ENCODE measurements at places on chromosomes 13 and 19. TPM values are rescaled to one million over a fixed set of nuclear protein-coding genes. Genes with fewer than 3 reads are reported as not detected.
A peak's percentile ranks its signal among the peaks of the same experiment; 100 is the strongest.

DNA sequence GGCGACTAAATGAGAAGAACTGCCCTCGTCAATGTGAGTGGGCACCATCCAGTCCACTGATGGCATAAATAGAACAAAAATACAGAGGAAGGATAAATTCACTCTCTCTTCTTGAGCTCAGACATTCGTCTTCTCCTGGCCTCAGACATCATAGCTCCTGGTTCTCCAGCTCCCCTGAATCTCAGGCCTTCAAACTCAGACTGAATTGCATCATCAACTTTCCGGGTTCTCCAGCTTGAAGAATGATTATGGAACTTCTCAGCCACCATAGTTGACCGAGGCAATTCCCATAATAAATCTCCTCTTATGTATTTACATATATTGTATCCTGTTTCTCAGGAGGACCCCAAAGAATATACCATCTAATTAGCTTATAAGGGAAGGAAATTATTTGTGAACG, 55.0 kb upstream of the FNDC3A start:
- DNase-seq: no peak

DNA sequence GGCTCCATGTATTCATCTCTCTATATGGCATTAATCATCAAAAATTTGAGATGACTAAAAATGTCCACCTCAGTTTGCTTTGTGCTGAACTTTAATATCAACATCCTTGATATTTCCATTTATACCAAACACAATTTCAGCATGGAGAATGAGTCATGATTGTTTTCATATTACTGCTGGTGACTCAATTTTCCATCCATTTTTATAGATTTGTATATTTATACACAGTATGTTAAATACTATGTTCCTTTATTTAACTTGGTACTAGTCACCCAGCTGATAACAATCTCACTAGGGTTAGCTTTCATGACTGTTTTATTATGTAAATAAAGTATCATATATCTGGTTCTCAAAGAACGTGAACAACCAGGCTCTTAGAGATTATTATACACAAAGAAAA, 1255.1 kb downstream of the SLITRK1 start:
- DNase-seq: no peak

DNA sequence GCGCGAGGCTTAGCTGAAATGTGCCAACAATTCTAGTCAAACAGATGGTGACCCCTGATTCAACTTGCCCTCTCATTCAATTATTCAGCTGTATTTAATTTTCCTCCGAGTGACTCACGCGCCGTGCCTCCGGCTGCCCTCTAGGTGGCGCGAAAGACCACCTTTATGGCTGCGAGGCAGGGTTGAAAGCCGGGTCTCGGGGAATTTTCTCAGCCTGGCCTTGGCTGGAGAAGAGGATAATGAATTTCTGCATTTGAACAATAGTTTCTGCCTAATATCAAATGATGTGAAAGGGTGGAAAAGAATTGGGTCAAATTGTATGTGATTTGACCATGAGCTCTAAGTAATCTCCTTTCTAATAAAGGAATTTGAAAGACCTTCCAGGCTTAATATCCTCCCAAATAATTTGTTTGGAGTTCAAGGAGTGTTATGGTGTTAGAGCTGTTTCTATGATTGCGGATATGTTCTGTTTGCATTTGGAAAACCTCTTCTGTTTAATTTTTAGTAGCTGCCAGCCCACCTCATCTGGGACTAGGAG, 310.9 kb downstream of the ZNF536 start:
- peak; percentile 71 for DNase-seq

DNA sequence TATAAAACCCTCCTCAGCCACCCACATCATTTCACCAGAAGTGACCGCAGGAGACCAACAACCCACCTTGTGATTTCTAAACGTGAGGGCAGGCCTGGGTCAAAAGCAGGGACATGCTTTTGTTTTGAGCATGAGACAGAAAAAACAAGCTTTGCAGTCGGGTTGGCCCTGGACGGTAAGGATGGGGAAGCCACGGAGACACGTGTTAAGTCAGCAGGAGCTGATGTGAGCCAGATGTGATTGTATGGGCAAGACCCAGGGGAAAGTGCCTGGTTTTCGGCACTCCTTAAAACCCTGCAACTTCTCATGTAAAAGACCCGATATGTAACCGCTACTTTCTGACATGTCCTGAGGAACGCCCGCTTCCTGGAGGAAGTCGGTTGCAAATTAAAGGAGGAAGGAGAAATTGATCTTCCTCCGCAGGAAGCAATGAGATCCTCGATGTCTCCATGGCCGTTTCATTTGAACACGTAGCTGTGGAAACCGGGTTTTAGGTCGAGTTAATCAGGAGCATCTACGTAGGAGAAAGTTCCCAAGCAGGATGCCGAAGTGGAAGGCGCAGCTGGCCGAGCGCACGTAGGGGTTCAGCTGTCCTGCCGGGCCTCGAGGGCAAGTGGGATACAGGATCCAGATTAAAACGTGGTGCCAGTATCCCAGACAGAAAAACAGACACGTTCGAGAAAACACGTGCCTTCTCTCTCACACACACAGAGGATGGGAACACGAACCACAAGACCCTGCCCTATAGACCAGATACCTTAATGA, 40.5 kb upstream of the POMP start:
- no peak for DNase-seq

The ZIK1 gene
- 2.5 TPM for polyA plus RNA-seq

DNA sequence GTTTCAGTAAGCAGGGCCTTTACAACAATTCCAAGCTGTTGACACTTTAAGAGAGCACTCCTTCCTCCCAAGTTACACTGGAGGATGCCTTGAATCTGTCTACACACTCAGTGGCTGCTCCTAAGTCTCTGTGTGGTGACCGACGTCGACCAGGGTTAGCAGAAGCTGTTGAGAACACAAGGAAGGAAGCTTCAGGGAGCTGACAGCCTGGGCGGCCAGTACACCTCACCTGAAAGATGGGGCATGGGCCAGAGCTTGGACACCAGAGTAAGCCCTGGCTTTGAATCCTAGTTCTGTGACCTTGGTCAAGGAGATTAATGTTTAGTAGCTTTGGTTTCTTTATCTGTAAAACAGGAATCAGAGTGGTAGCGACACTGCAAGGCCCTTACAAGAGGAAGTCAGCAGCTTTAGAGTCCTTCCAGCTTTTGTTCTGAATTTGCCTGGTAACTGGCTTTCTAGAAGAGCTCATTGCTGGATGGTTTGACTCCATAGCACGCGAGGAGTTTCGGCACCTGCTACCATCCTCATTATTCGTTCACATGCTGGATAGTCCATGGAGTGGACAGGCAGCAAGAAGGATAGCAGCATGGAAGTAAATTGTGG, 214.2 kb downstream of the FGF9 start:
- no peak for DNase-seq

DNA sequence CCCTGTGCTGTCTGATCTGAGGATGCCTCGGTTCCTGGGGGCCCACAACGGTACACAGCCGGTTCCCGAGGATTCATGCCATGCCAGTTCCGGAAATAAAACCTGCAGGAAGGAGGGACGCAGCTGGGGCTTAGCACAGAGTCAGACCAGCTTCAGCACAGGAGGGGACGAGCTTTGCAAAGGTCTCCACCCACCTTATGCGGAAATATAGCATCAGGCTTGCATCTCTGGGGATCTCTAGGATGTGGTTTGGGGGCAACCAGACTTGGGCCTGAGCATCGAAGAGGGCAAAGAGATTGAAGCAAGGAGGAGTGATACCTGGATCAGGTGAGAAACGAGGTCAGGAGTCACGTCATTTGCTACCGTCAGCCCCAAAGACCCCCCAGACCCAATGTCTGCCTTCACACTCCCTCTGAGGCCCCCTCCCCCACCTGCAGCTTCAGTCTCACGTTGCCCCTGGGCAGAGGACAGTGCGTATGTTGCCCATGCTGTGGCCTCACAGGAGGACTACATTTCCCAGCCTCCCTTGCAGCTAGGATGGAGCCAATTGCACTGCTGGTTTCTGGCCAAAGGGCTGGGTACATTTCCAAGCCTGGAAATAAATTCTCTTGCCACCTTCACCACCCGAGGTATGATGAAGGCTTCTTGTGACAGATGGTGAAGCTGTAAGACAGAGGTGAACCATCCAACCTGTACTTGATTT, 12.1 kb downstream of the TYK2 start:
- no peak for DNase-seq

Measured in psoas muscle (tissue), 8 donors.